ENCODE measurements at places on chromosomes 2 and 18.

GRCh38 chr2:223247136-223247535 is 195.1 kb downstream of the KCNE4 start:
- no peak for DNase-seq

DNA sequence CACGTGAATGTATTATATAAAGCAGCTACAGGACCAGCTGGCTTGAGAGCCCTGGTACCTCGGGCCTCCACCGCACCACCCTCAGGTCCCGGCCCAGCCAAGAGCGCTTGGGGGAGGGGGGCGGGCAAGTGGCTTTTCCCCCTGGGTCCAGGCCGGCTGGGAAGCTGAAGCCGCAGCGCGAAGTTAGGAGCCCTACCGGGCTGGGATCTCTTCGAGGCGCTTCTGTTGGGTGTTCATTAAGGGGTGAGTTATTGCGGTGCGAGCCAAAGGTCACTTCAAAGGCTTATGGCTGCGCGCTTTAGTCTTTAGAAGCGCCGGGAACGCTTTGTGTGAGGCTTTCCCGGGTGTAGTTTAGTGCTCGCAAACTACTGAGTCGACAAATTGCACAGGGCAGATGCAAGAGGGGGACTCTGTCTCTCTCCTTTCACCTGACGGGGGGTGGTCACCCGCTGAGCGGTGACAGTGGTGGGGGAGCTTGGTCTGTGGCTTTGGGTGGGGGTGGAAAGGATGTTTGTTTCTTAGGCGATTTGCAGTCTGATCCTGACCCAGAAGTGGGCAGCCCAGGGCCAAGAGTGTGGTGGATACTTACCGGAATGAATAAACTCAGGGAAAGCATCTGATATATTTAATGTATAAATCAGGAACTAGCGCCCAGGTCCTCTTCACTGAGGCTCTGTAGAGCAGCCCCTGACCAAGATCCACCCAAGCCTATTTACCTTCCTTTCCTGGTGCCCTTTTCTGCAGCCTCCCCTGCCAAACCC is 6.0 kb downstream of the HOXD3 start:
- DNase-seq: no peak

DNA sequence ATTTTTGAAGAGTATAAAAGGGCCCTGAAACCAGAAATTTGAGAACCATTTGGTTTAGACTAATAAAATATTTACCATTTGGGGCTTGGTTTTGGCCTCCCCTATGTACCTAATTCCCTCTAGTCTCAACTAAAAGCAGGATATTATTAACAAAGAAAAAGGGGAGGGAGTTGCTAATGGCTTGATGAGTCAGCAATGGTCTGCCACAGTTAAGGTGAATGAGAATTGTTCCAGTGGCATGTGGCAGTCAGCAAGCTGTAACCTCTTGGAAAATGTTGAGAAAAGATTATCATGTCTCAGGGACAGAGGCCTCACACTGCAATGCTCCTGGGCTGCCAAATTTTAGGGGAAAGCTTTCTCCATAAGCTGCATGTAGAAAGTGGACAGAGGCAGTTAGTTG is 20.1 kb upstream of the SLC39A10 start:
- DNase-seq: no peak

GRCh38 chr18:27366151-27366550 is 181.0 kb upstream of the CHST9 start:
- no peak for DNase-seq
